ENCODE measurements at places on chromosomes 4 and X.

DNA sequence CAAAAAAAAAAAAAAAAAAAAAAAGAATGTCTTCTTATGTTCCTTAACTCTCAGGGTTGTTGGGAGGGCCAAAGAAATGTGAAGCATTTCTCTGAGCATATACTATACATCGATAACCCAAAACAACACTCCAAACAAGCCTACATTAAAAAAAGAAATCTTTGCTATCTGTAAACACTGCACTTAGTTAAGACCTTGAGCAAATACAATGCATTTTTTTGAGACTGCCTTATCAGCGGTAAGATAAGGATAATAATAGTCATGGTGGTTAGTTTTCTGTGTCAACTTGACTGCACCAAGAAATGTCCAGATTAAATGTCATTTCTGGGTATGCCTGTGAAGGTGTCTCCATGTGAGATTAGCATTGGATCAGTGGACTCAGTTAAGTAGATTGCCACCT, 541.9 kb downstream of the PACRGL start:
- DNase-seq, result no peak

- DNase-seq, result no peak
Observed at GRCh38 chr4:153710681-153711080, 26.6 kb downstream of the TLR2 start.

- DNase-seq, result no peak
Observed at GRCh38 chrX:105758754-105759153, 63.6 kb upstream of the NRK start.

- DNase-seq, result no peak
Observed at GRCh38 chr4:109275066-109275745, 27.3 kb downstream of the COL25A1 start.

- DNase-seq, result no peak
Observed at GRCh38 chr4:56310401-56311125, 76.7 kb downstream of the AASDH start.

GRCh38 chr4:150578745-150579501, 3.0 kb upstream of the MAB21L2 start:
- no peak for DNase-seq

- DNase-seq, result no peak
Observed at GRCh38 chr4:159106636-159107035, 3.8 kb downstream of the RAPGEF2 start.

DNA sequence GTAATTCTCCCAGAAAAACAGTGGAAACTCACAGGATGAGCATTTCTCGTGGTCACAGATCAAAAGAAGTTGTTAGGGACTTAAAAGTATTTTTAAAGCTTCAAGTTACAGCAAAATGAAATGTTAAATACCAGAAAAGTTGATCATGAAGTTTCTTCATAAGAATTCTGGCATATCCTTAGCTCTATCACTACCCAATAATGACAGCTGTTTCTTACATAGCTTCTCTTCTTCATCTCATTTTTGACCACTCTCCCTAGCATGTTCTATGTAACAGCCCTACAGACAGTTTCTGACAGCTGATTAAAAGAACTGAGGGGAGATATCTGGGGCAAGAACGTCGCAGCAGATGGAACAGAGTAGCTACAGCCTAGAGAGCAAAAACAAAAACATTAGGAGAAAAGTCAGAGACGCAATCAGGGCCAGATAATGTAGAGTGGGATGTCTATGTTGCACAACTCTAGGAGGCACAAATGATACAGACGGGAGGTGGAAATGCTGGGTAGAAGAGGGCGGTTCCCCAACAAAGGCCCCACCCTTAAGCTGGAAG, 108.7 kb downstream of the CORIN start:
- DNase-seq, result no peak

GRCh38 chr4:153877898-153878297, 89.0 kb upstream of the SFRP2 start:
- no peak for DNase-seq

Data from activated CD8-positive, alpha-beta memory T cell treated with anti-CD3 and anti-CD28 coated beads for 1 hour (primary cell).